ENCODE measurements at places on chromosomes 7 and 10. TPM values are rescaled to one million over a fixed set of nuclear protein-coding genes. Genes with fewer than 3 reads are reported as not detected.

- DNase-seq, result no peak
These were observed 11.6 kb downstream of the DDX56 start for GRCh38 chr7:44561962-44562621.

DNA sequence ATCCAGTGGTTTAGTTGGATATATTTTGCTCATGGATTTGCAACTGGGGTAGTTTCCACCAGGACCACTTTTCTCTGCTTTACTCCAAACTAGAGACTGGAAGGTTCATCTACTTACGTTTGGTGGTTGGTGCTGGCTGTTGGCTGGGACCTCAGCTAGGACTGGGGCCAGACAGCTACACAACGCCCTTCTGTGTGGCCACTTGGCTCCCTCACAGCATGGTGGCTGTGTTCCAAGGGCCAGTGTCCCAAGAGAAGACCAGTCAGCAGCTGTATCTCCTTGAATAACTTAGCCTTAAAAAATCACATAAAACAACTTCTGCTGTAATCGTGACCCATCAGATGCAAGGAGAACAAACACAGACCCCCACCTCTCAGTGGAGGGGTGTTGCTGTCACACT, 4.2 kb upstream of the KCNH2 start:
- DNase-seq, result no peak

Gene CPXM2
- total RNA-seq, result 125 TPM

DNA sequence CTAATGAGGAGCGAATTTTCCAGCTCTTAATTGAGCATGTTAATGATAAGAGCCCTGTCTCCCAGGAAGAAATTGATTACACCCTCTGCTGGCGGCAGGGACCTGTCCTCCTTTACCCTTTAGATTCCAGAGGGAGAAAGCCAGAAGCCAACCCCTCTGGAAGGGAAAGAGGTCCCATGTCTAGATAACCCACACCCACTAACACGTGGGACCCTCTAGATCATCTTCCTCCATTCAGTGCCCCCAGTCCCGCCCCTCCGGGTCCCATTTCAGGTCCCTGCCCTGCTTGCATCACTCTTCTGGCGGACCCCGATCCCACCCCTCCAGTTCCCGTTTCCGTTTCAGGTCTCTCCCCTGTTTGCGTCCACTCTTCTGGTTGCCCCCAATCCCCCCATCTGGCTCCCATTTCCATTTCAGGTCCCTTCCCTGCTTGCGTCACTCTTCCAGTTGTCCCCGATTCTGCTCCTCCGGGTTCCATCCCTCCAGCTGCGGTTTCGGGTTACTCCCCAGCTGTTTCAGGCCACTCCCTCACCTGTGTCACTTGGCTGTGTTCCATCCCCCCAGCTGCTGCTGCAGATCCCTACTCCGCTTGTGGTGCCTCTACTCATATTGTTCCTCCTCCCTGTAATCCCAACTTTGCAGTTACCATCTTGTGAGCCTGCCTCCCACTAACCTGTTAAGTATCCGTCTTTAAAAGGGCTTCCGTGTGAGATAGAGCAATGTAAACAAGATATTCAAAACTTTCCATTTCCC, 202.4 kb downstream of the SH2D4B start:
- DNase-seq, result no peak

DNA sequence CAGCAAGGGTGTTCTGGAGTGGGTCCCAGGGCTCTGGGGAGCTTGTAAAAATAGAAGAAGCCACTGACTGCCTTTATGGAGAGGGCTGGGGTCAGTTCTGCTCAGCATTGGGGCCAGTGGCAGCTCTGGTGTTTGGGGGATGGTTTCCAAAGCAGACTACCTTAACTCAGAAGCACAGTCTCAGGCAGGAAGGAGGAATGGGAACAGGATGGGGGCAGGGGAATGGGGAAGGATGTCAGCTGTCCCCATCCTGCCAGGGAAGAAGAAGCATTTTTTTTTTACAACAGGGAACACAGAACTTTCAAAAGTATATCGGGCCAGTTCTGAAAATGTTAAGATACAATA, 28.8 kb downstream of the TSPAN15 start:
- DNase-seq, result no peak

Gene WNT8B
- total RNA-seq, result not detected
